ENCODE measurements at places on chromosomes 13 and 19.

GRCh38 chr19:33134571-33135041 is 2.7 kb downstream of the WDR88 start:
- peak; percentile 9 for DNase-seq

- no peak for DNase-seq
These were observed 319.4 kb upstream of the HTR2A start for GRCh38 chr13:47216176-47216822.

GRCh38 chr13:94585543-94586101 is 10.3 kb downstream of the TGDS start:
- DNase-seq = no peak

- DNase-seq = no peak
These were observed 30.7 kb upstream of the CSNK1A1L start for GRCh38 chr13:37136187-37136586.

- DNase-seq = peak; percentile 46
These were observed at the start of gene LMO7 for GRCh38 chr13:75635828-75636435. Gene LMO7 (plus strand): TSS chr13:75636330. CDS start chr13:75636658, 328 bp downstream.

GRCh38 chr13:26482451-26483197 is 74.9 kb upstream of the WASF3 start:
- peak; percentile 43 for DNase-seq

DNA sequence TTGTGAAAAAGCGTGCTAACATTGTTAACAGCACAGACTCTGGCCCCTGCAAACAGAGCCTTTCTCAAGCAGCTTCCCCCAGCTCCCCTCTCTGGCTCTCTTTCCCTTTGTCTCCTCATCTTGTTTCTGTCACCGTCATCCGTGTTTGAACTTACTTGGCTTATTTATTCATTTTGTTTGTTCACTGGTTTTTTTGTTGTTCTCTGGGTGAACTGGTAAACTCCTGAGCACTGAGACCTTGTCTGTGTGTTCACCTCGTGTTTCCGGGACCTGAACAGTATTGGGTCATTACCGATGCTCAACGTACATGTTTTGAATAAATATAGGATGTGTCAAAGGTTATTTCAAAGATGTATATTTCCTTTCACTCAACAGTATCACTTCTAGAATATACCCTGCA is 92.4 kb upstream of the USP29 start:
- DNase-seq = no peak

DNA sequence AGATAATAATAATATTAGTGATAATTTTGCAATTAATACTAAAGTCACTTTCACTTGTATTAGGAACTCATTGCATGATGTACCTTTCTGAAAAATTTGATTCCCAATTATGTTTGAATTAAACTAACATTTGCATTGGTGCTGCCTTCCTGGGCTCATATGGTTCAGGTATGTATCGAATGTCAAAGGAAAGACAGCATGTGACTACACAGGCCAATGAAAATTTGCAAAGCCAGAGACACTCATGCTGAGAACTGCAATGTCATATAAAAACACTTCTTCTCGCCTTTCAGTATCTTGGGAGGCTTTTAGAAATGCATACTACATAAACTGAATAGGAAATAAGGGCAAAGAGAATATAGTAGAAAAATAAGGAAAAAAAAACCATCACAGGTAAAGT is 44.3 kb downstream of the RAP2A start:
- DNase-seq = no peak

DNA sequence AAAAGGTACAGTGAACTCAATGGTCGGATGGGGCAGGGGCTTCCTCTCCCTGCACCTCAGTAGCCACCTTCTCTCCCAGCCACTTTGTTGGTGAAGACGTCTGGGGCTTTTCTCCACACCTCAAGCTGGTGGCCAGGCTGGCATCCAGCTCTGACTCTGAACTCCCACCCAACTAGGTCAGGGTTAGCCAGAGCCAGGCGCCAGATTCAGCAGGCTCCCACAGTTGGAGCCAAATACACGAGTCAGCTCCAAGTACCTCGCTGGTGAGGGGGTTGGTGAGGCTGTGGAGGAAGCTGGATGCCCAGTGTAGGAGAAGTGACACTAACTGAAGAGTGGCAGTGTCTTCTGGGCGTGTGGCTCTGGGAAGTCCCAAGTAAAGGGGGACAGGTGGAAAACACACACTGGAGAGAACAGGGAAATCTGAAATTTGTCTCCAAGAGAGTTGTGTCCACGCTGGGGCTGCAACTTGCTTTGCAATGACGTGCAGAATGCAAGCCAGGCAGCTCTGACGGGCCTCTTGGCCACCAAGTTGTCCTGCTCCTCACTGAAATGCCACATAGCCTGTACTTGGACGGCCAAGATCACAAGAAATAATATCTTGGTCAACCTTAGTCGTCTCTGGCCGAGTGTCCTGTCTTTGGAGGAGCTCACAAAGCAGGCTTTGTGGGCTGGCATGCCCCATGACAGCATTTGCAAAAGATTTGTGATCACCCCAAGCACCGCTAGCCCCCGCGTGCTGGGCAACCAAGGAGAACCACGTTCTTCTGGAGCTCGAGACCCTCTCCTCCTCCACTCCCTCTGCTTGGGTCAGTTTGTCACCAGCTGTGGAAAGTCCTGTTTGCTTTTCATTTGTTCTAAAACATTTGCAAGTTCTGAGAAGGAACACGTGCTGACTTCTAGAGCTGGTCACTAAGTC is 18.1 kb downstream of the SLC7A1 start:
- no peak for DNase-seq

DNA sequence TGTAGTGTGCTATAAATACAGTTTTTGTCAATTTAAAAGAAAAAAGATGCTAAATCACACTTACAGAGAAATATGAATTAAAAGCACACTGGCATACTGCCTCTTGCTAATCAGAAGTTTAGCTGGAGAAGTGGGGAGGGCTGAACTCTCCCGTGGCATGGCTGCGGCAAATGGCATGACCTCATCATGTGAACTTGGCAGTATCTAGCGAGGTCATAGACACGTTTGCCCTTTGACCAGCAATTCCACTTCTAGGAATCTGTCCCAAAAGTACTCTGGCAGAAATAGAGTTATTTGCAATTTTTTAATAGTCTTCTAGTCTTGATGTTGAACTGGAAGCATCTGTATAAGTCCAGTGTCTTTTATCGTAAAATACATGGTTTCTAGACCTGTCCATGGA is 42.0 kb upstream of the MCF2L start:
- no peak for DNase-seq

- DNase-seq = no peak
These were observed 1252.8 kb downstream of the EFNB2 start for GRCh38 chr13:105282406-105283285.

GRCh38 chr13:66425741-66426140 is 804.4 kb downstream of the PCDH9 start:
- DNase-seq = no peak

GRCh38 chr19:709965-710571 is 1.3 kb downstream of the PALM start:
- DNase-seq = no peak

- no peak for DNase-seq
These were observed 7.2 kb downstream of the ZNF552 start for GRCh38 chr19:57807541-57807940.

- no peak for DNase-seq
These were observed 5.6 kb upstream of the CD33 start for GRCh38 chr19:51219307-51219706.

- no peak for DNase-seq
These were observed 94.5 kb downstream of the ARHGEF7 start for GRCh38 chr13:111209613-111210012.

DNA sequence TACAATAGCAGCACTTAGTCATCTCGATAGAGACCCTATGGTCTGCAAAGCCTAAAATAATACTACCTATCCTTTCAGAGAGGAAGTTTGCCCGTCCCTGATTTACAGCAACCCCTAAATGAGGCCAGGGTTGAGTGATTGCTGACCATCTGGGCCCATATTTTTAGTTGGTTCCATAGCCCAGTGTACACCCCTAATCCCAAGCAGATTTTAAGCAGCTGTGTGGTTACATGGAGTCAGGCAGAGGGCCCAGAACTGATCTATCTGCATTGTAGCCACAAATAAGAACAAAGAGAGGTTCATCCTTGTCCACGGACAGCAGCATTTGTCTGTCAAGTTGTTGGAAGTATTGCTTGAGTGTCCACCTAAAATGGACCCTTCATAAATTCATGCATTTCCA is 148.2 kb downstream of the DCT start:
- DNase-seq = no peak

GRCh38 chr19:44723952-44724319 is 24.6 kb upstream of the BCL3 start:
- peak; percentile 71 for DNase-seq

DNA sequence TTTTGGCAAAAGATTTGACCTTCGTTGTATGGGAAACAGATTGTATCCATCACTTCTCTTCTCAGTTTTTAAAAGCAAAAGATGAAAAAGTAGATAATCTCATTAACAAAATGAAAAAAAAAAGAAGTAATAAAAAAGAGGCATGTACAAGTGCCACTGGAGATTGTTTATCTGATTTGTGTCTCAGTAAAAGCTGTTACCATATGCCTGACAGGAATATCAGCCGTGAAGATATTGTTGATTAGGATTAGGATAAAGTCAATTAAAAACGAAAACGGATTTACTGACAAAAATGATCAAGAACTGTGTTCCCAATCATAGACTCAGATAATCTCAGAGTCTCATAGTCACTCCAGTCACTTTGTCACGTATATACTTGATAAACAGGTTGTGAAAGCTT is 842.1 kb upstream of the SLC10A2 start:
- DNase-seq = no peak

GRCh38 chr19:39405261-39405957 is 1.2 kb upstream of the ZFP36 start:
- DNase-seq = no peak

GRCh38 chr13:73870970-73871935 is 263.0 kb downstream of the KLF12 start:
- DNase-seq = no peak

DNA sequence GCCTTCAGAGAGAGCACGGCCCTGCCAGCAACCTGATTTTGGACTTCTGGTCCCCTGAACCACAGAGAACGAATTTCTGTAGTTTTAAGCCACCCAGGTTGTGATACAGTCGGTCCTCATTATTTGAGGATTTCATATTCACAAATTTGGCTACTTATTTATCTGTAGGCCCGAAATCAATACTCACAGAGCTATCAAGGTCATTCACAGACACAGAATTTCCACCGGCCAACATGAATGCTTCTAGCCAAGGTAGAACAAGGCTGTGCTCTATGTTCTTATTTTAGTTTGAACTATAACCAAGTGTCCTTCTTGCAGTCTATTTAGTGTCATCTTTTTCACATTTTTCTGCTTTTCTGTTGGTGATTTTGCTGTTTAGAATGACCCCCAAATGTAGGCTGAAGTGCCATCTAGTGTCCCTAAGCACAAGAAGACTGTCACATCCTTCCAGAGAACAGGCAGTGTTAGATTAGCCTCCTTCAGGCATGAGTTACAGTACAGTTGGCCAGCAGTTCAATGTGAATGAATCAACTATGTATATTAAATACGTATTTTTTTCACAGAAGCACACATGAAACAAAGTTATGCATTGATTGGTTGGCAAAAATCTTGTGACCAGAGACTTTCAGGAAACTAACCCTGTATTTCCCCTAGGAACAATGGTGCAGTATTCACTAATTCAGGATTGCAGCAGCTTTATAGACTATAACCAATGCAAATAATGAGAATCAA is 63.5 kb downstream of the C13orf42 start:
- DNase-seq = no peak

- DNase-seq = no peak
These were observed 1183.1 kb upstream of the PCDH20 start for GRCh38 chr13:62598708-62599107.

- peak; percentile 22 for DNase-seq
These were observed 31.6 kb downstream of the SYT3 start for GRCh38 chr19:50607874-50608785.

DNA sequence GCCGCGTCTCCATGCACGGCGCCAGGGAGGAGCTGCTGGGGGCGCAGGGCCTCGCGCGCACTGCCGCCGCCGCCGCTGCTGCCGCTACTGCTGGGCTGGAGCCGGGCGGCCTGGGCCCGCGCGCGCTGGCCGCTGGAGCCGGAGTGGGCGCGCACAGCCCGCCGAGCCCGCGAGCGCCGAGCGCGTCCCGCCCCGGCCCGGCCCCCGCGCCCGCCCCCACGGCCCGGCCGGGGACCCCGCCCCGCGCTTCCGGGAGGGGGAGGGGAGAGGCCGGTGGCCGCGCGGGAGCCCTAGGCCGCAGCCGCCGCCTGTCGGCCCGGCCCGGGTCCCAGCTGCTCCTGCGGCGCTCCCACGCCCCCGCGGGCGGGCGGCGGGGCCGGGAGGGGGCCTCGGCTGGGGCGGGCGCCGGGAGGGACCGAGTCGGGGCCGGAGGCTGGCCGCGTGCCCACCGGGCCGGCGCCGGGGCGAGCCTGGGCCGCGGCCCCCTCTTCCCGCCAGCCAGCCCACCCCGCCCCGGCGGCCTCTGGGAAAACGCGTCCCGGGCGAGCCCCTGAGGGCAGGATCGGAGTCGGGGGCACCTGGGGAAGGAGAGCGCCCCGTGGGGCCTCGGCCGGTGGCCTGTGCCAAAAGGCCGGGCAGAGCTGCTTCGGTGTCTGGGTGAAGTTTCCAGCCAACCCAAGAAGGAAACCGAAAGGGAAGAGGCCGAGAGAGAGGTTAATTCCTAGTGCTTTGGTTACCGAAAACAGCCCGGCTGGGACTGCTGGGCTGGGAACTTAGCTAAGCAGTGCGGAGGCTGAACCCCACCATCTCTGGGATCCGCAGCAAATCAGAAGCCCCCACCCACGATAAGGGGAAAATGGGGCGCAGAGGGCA is at the start of gene STK24:
TSS of gene STK24 (minus strand) at position 145 of the 873 bp plus-strand sequence. CDS start 321 bp downstream, outside the sequence.
- DNase-seq = peak; percentile 52

DNA sequence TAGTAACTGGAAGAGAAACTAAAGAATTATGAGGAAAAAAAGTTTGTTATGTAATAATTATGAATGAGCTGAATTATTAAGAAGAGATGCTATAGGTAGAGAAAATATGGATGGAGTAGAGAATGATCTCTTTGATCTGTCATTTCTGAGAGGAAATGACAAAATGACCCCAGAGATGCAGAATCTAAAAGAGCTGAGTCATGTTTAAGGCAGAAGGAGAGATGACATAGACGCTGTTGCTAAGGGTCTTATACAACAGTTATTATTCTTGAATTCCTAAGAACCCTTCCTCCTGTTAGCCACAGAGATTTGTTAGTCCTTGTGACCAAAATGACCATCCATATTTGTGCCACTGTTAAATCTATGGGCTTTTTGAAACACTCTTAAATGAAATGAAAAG is 58.3 kb upstream of the FREM2 start:
- DNase-seq = no peak

DNA sequence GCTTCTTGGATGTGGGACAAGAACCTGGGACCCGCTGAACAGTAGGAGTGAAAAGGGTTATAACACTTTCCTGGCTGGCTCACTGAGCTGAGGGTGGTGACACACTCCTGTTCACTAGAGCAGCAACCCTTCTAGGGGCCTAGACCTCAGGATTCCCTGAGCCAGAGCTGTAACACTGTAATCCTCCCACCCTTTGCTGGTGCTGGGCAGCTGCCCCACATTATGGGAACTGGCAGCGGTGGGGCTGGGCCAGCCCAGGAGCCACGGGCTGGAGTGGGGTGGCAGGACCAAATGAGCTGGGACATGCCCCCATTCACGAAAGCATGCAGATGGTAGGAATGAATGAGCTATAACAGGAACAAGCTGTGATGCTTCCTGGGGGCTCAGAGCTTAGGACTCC is 110.6 kb downstream of the B3GLCT start:
- DNase-seq = no peak
